ENCODE measurements at places on chromosomes 16 and 17.
A peak's percentile ranks its signal among the peaks of the same experiment; 100 is the strongest.

DNA sequence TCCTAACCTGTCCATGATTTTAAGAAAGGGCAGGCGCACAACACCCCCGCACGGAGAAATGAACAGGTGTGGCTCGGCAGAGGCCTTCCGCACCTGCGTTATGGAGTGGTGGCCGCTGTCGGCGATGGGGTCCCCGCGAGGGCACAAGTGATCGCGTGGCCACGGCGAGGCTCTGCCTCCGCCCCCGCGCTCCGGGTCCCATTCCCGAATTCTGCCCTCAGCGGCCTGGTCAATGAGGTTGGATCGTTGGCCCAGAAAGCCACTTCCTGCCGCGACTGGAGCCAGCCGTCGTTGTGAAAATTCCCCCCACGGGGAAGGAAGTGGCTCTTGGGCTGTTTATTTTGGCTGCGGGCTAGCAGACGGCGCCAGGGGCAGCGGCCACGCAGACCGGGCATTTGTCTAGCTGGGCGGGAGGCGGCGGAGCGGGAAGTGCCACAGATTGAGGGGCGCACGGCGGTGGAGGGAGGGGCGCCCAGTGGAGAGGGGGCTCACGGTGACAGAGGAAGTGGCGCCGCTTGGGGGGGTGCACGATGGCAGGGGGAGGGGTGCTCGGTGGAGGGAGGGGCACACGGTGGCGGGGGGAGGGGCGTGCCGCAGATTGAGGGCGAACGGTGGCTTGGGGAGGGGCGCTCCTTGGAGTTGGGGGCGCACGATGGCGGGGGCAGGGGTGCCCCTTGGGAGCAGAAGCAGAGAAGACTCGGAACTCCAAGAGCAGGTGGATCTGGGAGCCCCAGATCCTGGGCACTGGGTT lies 25.0 kb downstream of the MRC2 start:
- DNase-seq, result no peak

GRCh38 chr16:20847550-20847949 lies 41.2 kb downstream of the REXO5 start:
- no peak for DNase-seq

GRCh38 chr17:28967221-28968135 lies 16.2 kb upstream of the PHF12 start:
- DNase-seq, result no peak

DNA sequence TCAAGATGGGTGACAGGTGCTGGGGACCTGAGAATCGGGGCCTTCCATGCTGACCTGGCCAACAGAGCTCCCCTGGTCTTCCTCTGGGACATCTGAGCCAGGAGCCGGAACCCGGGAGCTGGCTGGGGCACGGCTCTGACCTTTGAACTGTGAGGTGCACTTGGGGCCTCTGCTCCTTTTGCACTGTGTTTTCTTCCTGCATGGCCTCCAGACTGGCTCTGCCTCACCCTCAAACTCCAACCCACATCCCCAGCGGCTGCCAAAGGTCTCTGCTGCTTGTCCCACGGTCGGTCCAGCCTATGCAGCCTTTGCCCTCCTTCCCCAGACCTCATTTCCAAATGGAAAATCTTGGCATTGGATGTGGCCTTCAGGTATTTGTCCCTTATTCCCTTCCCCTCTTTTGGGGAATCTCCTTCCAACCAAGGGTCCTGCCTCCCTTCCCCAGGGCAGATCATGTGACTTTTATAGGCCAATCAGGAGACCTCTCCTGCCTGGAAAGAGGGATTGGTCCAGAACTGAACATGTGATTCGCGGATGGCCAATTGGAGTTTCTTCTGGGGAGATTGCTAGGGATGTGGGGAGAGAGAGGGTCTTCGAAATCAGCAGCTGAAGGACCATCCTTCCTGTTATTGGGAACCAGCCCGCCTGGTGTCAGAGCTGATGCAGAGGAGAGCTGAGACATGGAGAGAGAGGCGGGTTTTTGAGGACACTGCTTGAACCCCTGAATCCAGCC lies 117.9 kb downstream of the CYLD start:
- DNase-seq, result no peak

DNA sequence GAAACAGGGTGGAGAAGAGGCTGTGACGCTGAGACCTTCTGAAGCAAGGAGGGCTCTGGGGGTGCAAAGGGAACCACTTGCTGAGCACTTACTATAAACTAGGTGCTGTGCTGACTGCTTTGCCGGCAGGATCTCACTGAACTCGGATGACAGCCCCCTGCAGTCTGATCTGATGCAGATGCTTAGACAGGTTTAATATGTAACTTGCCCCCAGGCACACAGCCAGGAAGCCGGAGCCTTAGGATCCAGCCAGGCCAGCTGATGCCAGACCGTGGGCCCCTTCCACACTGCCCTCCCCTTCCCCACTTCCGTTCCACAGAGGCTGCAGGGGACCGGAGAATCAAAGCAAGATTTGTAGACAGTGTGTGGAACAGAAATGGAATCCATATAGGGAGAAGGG lies 23.1 kb downstream of the SPACA3 start:
- no peak for DNase-seq

DNA sequence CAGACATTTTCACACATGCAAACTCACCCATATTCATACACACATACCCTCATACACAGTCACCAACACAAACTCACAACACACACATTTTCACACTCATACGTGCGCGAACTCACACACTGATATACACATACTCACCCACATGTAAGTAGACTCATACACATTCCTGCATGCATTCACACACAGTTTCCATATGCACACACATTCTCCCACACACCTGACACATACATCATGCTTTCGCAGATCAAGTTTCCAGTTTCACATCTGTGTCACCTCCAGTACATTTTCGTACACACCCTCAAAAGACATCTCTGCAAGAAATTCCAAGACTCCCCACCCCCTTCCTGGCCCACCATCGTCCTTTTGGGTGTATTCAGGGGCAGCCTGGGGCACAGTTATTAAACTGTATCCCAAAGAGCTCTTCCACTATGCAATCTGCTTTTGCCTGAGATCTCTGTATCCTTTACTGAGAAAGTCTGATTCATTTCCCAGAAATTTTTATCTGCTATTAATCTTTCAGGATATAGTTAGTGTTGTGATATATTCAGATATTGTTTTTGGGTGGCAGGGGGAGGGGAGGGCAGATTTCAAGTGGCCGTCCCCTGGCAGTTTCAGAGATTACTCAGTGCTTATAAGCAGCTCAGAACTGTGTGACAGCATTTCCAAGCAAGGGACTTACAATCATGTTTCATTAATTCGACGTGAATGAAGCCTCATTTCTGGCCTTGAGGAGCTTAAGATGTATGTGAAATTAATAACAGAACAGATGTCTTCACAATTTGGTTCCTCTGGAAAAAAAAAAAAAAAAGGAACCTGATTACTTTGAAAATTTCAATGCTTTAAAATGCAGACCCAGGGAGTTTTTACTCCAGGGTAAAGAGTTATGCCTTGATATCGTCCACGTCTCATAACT lies 35.3 kb upstream of the MMP2 start:
- DNase-seq, result no peak

GRCh38 chr17:29726715-29727252 lies 104.1 kb upstream of the CORO6 start:
- no peak for DNase-seq

- DNase-seq, result no peak
Observed at GRCh38 chr16:56938664-56939513, 6.9 kb downstream of the HERPUD1 start.

- DNase-seq, result no peak
Observed at GRCh38 chr17:75636381-75637142, 3.3 kb downstream of the SMIM5 start.

DNA sequence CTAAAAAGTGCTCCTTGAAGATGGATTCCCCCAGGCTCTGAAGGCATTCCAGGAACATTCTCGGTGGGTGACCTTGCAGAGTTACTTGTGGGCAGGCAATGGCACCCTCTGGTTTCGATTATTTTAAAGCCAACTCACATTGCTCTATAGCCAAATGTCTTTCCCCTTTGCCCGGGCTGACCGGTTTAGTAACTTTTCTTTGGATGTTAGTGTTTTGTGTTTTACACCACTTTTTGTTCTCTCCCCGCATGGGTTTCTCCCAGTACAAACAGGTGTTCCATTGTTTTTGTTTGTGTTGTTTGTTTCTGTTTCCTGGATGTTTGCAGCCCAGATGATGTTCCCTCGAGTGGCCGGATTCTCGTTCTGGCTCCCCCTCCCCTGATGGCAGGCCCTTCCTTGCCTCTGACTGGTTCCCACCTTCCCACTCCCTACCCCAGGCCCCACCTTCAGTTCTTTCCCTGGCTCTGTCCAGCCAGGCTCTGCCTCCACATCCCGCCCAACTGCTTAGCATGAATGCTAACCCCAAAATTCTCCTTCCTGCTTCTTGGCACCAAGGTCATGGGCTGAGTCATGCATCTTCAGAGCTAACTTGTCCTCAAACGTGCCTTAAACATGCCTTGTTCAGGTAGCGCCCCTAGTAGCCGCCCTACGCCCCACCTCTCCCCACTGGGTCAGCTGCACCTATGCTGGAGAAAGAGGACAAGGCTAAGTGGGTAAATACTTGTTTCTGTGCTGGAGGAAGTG lies 40.6 kb downstream of the ELAC2 start:
- no peak for DNase-seq

DNA sequence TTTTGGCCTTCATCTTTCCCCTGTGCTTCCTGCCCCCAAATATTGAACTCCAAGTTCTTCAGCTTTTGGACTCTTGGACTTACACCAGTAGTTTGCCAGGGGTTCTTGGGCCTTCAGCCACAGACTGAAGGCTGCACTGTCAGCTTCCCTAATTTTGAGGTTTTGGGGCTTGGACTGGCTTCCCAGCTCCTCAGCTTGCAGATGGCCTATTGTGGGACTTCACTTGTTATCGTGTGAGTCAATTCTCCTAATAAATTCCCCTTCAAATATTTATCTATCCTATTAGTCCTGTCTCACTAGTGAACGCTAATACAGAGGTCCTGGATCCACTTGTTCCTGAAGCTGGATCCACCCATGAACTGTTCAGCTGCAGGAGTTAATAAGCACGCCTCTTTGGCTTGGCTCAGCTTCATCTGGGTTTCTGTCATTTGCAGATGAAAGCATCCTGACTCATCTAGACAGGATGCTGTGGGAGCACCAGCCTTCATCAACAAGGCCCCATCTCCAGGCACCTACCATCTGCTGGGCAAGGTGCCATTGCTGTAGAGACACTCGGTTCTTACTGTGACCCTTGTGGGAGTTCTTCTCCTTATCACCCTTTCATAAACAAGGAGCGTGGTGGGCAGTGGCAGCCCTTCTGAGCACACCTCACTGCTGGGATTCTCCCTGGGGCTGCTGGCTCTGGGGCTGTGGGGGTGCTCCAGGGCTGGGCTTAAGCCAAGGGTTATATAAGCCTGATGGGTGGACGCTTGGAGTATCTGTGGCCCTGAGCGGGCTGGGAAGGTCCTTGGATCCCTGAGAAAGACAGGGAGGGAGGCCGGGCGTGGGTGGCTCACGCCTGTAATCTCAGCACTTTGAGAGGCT lies 23.1 kb downstream of the LAT start:
- DNase-seq, result peak; percentile 90

- DNase-seq, result no peak
Observed at GRCh38 chr17:80673152-80673920, 128.7 kb downstream of the RPTOR start.

DNA sequence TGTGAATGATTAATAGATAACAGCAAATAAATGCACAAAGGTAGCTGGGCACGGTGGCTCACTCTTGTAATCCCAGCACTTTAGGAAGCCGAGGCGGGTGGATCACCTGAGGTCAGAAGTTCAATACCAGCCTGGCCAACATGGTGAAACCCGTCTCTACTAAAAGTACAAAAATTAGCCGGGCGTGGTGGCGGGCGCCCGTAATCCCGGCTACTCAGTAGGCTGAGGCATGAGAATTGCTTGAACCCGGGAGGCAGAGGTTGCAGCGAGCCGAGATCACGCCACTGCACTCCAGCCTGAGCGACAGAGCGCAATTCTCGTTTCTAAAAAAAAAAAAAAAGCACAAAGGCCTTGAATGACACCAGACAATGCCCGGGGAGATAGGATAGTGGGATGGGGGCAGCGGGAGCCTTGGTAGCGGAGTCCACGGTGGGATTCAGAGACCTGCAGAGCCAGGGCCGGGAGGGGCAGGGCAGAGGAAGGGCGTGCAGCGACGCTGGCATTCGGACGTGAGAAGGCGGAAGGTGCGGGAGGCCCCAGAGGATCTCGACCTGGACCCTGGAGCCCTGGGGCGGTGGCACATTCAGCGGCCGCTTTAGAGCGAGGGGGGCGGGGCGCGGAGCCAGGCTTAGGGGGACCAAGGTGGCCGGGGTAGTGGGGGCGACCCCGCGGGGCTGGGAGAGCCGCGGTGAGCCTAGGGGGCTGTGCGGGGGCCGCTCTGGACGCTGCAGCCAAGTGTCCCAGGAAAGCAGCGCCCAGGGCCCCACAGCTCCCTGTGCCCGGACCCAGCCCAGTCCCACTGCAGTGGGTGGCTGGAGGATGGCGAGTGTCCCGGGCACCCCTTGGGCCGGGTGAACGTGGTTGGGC lies 999 bp upstream of the FLYWCH2 start:
- no peak for DNase-seq

GRCh38 chr17:64388961-64389565 lies 1.6 kb downstream of the PECAM1 start:
- DNase-seq, result no peak

DNA sequence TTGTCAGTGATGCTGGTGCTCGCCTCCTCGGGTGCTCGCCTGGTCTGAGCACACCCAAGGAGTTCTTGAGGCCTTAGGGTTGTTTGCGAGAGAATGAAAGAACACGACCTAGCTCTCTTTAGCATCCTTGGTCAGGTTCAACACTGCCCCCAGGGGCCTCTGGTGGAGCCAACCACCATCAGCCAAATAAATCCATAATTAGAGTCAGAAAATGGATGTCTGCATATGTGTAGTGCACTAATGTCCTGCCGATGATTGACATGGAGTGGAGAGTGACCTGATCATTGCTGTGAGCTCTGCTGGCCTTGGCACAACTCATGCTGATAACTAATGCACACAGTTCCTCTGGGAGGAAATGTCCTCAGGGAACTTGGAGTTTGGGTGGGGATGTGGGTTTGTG lies 8.2 kb upstream of the STH start:
- no peak for DNase-seq

GRCh38 chr16:81808933-81809480 lies 29.9 kb downstream of the PLCG2 start:
- DNase-seq, result no peak

DNA sequence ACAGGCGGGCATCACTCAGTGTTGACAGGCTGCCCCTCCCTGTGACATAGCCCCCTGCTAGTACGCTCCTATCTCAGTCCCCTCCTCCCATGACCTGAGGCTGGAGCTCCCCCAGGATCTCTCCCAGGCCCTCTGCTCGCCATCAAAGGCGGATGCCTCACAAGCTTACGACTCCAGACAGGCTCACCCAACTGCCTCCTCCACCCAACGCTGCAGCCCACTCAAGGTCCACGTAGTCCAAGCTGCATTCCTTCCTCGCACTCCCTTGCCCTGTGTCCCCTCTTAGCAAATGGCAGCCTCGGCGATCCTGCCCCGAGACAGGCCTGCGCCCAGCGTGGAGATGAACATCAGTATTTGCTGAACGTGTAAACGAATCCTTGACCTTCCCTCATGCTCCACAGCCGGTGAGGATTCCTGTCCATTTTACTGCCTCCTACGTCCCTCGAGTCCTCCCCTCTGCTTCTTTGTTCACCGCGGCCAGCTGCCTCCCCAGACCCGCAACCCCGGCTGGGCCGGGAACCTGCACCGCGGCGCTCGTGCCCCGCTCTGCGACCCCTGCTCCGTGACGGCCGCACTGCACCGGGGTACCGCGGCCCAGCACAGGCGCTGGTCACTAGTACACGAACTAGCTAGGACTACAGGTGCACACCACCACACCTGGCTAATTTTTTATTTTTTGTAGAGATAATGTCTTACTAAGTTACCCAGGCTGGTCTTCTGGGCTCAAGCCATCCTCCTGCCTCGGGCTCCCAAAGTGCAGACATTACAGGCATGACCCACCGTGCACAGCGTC lies 838 bp upstream of the TMEM97 start:
- no peak for DNase-seq
